Effector memory CD4-positive, alpha-beta T cell (primary cell): ENCODE measurements at places on chromosomes 11 and 22.

DNA sequence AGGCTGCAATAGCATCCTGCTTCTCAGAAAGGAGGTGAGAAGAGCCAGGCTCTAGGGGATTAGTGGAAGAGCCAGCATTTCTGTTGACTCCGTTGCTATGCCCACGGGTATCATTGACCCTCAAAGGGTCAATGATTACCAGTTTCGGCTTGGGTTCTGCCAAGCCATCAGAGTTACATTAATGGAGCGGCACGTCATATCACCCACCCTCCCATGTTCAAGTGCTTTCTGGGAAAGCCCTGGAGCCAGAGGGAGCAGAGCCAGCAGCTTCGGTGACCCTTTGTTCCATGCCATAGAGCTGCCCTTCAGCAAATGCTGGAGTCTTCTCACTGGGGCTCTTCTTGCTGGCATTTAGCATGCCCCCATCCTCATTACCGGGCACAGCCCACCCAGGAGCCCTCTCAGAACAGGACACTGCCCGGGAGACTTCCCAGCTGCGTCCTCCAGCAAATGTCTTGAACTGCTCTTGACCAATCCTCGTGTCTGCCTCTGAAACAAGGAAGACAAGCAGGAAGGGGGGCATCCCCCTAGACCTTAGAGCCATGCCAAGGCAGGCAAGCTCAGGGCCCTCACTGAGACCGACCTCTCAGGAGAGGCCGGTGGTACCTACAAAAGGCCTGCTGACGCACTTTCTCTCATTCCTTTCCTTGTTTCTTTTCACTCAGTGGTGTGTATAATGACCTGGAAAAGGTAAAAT, 14.6 kb downstream of the KCNJ1 start:
- DNase-seq, result no peak

DNA sequence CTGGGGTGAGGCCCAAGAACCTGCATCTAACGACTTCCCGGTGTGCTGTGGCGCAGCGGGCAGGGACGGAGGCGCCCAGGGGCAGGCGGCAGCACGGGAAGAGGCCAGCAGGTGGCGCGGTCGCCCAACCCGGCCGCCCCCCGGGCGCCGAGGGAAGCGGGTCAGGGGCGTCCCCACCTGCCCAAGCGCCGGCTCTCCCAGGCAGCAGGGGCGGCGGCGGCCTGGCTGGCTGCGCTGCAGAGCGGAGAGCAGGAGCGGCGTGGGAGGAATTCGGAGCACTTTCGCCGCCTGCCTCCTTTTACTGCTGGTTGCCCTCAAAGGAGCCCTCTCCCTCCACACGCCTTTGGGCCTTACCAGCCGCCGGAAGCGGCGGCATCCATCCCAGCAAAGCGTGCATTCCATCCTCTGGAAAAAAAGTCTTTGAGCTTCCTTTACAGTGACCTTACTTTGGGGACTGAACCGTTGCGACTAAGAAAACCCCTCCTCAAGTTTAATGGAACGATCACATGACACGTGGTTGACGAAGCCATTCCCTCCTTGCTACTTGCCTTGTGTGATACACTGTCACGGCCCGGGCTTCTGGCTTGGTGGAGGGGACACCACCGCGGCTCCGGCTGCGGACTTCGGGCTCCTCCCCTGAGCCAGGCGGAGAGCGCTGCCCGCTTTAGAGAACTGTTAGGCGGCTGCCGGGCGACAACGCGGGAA, 106.8 kb upstream of the CLMP start:
- peak; percentile 34 for DNase-seq

GRCh38 chr11:126506789-126507188, 151.3 kb downstream of the ST3GAL4 start:
- DNase-seq, result no peak

GRCh38 chr22:19056951-19057401, 65.2 kb downstream of the DGCR2 start:
- DNase-seq, result no peak

DNA sequence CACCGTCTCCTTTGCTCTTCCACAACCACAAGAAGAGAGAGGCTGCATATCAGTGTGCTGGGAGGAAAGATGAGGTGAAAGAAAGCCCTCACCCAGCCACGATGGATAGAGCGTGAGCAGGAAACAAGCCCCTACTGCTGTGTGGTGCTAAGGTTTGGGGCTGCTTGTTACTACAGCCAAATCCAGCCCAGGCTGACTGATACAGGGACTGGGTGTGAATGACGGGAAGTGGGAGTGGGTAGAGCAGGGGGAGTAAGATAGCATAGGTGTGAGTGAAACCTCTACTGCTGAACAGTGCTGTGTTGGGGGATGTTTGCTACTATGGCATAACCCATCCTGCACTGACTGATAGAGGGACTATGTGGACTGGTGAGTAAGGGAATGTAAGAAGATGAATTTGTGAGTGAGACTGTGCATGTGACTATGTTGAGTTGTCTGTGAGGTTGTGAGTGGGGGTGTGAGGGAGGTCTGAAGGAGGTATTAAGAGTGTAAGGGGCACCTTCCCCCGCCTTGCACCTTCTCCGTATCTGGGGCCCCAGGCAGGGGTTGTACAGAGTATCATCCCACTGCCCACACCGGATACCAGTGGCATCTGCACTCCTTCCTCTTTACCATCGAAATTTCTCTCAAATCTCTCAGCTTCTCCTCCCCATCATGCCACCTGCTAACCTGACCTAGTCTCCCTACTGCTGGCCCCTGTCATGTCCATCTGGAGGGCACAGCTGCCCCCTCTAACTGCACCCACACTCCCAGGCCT, 91.5 kb downstream of the MN1 start:
- DNase-seq, result no peak
